GM23248 (cell line): ENCODE measurements at places on chromosomes 1 and 21. TPM values are rescaled to one million over a fixed set of nuclear protein-coding genes. Genes with fewer than 3 reads are reported as not detected.
A peak's percentile ranks its signal among the peaks of the same experiment; 100 is the strongest.

DNA sequence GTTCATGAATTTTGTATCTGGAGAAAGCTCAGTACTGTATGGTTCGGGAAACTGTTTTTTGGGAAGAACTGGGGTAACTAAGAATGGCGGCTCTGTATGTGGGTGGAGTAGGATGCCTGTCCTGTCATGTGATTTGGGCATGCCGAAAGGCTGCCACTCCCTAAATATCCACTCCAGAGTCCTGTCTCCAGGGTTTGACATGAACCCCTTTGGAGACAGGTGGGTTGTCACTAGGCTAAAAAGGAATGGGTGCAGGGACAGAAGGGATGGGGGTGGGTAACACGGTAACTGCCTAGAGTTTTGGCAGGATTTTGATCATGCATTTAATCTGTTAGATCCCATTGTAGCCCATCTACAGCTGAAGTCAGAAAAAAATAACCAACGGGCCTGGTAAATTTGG, 150.1 kb downstream of the KCNJ6 start:
- no peaks in the 10 kb centered on the region for H3K36me3 ChIP-seq
- H3K27ac ChIP-seq = no peak overlapping the region
- H3K4me3 ChIP-seq = no peak overlapping the region
- no peaks in the 10 kb centered on the region for H3K27me3 ChIP-seq
- DNase-seq = no peak
- peaks cover 7% of the 10 kb centered on the region; the same call in 1 of the 2 replicates for H3K4me1 ChIP-seq

ITLN2 gene
- not detected in 2 replicates for total RNA-seq

DNA sequence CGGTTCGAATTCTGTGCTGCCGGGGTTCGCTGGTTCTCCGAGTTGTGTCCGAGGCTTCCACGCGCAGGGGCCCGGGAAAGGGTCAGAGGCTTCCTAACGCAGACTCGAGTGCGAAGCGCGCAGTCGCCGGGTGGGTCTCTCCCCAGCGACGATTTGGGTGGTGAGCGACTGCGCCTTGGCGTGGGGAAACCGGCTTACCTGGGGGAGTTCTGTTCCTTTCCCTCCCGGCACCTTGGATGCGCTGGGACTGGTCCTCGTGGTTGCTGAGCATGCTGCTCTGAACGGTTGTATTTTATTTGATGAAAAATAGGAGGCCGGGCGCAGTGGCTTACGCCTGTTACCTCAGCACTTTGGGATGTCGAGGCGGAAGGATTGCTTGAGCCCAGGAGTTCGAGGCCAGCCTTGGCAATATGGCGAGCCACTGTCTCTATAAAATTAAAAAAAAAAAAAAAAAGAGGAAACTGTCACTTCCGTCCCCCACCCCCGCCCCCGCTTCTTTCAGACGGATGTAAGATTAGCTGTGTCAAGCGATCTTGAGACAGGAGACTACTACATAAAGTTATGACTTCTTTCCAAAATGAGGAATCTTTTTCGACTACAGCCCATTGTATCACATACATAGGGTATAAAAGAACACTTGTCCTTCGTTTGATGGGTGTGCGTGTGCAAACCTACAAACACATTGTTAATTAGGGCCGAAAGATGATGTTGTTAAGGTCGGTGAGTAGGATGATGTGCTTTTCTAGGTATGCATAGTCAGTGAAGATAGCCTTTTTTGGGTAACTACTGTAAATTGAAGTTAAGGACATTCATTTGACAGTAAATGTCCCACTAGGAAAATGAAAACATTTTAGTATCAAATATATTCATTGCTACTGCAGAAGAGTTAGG, at the start of gene CCDC18:
TSS of gene CCDC18 (plus strand) at position 2 of the 891 bp plus-strand sequence. CDS start 2,638 bp downstream, outside the sequence.
- H3K27ac ChIP-seq = peak within 1 kb of the TSS; percentile 99
- no peaks in the 10 kb centered on the region for H3K27me3 ChIP-seq
- no peaks in the 10 kb centered on the region for H3K36me3 ChIP-seq

CAPN8 gene
- 0.25 TPM in 1 of 2 replicates, not detected in the other for total RNA-seq
